ENCODE measurements at places on chromosomes 2 and 18.

DNA sequence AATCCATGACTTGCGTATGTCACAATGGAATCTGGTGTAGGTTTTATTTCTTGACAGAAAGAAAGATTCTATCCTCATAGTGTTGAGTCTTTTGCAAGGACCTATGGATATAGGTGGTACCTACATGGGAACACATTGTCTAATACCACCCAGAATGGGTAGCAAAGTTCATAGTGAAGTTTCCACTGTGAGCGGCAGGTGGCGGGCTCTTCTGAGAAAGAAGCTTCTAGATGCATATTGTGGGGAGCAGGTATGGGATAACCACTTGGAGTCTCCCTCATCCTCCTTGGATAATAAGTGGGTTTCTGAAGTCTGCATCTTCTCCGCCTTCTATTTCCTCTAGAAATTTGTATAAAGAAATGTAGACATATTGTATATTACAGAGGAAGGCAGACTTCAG is 44.9 kb downstream of the LINC00305 start:
- no peak for DNase-seq

DNA sequence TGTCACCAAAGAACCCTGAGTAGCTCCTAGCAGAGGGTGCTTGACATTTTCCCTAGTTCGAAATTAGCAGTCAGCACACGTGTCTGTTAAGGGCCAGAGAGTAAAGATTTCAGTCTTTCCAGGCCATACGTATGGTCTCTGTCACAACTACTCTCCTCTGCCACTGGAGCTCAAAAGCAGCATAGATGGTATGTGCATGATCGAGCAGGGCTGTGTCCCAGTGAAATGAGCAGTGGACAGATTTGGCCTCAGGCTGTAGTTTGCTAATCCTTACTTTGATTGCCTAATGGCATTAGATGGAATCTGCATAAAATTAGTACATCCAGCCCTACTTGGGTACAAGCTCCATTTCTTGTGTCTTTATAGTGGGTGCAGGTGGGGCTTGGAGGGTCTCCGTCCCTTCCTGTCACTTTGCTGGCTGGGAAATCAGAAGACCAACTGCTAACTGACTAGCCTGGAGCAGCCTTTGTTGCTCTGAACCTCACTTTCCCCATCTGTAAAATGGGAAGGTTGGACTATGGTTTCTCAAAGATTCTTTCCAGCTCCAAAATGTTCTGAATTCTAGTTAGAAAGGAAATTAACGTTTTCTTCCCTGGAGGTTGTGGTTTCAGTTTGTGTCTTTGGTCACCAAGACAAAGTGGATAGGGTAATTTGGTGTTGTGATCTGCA is 108.5 kb downstream of the GLI2 start:
- no peak for DNase-seq

- no peak for DNase-seq
Observed at GRCh38 chr18:43484710-43485109, 207.4 kb upstream of the SYT4 start.

GRCh38 chr2:181153886-181154285 is 173.5 kb downstream of the UBE2E3 start:
- DNase-seq: no peak

GRCh38 chr2:21265752-21266151 is 142.0 kb downstream of the TDRD15 start:
- DNase-seq: no peak

DNA sequence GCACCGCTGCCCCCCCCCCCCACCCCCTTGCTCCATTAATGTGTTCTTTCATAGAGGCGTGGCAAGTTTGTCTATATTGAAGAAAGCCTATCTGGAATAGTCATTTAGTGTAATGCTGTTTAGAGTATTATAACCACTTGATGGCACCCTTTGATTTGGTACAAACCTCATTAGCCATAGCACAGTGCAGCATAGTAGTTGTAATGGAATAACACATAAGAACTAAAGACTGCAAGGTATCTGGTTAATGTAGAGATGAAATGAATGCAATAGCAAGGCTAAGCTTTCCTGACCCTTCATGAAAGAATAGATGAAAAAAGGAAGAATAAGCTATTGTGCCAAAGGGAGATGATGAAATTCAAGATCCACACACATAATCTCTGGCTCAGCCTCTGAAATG is 81.9 kb downstream of the EHBP1 start:
- no peak for DNase-seq

- DNase-seq: no peak
Observed at GRCh38 chr2:159459279-159459678, 157.1 kb downstream of the BAZ2B start.

DNA sequence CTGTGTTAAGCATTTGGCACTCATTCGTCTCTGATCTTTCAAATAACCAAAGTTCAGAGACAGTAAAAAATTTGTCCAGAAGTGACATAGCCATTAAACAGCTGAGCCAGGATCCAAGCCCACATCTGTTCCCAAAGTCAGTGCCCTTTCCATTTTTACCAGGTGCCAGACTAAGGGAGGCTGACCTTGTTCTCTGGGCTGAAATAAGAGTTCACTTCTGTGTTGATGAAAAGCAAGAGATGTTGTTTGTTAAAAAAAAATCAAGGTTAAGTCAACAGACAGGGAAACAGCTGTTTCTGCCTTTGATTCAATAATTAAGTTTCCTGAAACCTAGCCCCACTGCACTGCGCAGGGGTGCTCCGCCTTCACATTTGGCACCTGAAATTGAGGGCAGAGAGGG is 117.1 kb downstream of the PRKRA start:
- no peak for DNase-seq

- DNase-seq: no peak
Observed at GRCh38 chr18:9867071-9867594, 18.6 kb upstream of the TXNDC2 start.

- no peak for DNase-seq
Observed at GRCh38 chr18:32259553-32259952, 69.7 kb downstream of the MEP1B start.

DNA sequence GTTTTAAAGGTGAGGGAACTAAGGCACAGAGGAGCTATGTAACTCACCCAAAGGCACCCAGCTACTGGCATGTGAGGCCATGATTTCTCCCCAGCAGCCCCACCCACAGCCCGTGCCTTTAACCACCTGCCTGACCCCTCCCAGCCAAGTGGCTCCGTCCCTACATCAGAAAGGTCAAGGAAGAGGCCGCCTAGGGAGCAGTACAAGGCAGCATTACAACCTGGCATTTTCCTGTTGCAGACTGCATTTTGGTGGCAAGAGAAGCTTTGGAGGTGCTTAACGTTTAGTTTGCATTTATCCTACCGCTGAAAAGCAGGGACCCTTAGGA is 17.5 kb downstream of the STEAP3 start:
- DNase-seq: no peak
